Cortex of kidney (tissue), 1 donor: ENCODE measurements at places on chromosomes 16 and 17.

DNA sequence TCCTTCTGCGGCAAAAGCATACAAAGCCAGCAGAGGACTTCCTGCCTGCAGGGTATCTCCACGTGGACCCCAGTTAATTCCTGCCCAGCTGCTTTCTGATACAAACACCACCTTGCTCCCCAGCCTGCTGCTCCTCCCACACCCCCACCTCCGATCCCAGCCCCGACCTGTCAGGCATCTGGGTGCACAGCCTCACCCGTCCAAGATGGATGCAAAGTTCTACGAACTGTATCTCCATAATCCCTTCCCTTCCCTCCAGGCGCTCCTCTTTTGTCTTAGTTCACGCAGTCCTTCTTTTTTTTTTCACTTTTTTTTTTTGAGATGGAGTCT is 15.6 kb upstream of the FOXJ1 start:
- DNase-seq, result no peak

DNA sequence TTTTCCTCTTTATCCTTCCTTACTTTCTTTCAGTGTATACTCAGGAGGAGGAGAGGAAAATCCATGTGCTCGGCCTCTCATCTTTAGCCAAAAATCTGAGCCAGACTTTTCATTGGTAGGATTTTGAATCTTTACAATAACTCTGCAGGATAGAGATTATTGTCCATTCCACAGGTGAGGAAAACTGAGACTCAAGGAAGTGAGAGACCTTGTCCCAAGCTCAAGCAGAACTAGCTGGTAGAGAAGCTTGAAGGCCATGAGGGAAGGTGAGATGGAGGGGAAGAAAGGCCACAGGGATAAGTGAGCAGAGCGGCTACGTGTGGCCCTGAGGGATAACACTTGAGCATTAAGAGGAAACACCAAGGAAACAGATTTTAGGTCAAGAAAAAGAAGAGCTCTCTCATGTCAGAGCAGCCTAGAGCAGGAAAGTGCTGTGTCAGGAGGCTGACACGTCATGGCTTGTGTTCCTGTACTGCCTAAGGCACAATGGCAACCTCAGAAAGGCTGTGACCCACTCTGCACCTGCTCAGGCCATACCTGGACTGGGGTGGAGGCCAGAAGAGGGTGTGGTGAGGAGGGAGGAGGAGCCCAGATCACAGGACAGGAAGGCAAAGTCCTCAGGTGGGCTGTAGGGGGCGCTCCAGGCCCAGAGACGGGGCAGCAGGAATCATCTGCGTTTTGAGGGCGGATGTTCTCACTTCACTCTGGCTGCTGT is 11.9 kb downstream of the MT4 start:
- DNase-seq, result no peak

GRCh38 chr17:15031975-15032374 is 233.2 kb downstream of the PMP22 start:
- DNase-seq, result no peak

DNA sequence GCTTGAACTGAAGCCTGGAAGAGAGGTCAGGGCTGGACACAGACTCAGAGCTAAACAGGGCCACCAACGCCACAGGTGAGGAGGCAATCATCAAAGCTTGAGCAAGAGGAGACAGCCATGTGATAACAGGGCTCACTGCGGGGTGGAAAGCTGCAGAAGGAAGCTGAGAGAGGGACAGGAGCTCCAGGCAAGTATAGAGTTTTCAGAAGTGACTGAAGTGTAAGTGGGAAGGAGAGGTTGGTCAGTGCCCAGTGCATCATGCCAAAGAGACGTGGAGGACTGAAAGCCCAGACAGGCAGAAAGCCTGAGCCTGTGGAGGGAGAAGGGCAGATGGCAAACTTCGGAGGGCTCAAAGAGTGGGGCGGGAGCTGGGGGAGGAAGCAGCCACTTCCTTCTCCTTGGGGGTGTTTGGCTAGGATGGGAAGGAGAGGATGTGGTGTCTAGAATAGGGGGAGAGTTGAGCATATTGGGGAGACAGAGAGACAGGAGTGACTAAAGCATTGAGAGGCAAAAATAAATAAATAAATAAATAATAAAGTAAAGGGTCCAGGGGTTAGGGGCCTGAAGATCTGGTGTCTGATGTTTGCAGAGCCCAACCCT is 2.6 kb downstream of the KIFC3 start:
- DNase-seq, result no peak

DNA sequence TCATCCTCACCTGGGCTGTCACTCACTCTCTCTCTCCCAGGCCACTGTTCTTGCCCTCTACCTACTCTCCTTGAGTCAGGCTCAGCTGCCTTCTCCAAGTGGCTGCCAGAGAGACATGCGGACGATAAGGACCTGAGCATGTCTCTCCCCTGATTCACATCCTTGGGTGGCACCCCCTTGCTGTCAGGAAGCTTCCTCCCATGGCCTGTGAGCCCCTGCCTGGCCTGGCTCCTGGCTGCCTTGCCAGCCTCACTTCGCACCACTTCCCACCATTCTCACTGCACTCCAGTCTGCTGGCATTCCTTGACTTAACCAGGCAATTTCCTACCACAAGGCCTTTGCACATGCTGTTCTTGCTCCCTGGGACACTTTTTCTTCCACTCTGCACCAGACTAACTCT is 2.7 kb upstream of the ALDH3A1 start:
- no peak for DNase-seq

GRCh38 chr16:88857728-88858339 is 907 bp downstream of the TRAPPC2L start:
- DNase-seq, result no peak

DNA sequence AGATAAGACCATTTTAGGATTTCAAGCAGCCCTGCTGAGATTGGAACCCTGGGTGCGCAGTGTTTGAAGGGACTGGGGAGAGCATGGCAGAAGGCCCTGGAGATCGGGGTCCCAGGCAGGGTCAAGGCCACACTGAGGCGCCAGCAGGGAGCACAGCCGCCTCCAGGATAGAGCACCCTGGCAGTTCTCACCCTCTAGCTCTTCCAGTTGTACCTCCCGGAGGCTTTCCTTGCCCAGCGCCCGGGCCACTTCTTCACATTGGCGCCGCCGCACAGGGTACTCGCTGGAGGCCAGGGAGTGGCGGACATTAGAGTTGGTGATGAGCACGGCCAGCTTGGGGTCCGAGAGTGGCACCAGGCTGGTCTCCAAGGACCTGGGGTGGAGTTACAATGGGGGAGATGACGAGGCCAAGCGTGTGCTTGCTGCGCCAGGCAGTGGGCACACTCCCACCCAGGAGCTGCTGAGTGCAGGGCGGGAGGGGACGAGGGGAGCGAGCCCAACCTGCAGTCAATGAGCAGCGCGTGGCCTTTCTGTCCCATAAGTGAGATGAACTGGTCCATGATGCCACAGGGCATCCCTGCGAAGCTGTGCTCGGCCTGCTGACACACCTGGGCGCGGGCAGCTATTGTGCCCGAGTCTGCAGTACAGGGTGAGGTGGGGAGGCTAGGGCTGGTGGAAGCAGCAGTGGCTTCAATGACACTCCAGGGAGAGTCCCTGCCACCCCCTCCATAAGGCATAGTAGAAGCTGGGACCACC is 2.3 kb downstream of the GALK1 start:
- DNase-seq, result no peak

DNA sequence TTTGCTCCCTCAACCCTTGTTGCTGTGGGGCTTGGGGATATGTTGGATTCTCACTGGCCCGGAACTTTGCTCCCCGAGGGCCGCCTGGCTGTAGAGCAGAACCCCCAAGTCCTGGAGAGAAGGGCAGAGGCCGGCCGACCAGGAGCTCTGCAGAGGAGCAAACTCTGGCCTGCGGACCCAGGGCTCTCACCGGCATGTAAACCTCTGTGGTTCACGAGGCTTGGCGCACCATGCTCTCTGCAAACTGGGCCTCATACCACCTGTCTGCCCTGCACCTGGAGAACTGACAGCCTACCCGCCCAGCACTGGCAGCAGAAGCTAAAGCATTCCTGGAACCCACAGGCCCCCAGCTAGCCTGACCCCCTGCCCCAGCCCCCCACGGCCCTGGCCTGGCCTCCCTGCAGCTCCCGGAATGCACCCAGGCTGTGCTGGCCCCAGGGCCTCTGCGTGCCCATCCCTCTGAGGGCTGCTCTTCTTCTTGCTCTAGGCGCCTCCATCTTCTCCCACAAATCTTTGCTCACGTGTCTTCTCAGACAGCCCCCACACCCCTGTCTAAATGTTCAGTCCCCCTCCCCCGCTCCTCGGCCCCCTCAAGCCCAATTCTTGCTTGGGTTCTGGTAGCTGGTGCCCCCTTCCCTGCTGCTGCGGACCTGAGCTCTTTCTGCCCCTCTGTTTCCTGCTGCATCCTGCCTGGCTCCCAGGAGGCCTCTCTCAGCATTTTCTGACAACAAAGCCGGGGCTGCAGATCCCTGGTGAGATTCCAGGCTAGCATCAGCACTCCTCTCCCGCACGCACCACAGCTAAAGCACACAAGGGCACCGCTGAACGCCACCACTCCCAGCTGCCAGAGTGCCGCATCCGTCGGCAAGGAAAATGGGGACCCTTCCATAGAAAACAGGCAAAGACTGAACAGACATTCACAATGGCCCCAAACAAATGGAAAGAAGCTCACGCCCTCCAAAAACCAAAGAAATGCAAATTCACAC is 23.3 kb downstream of the ACTG1 start:
- no peak for DNase-seq

DNA sequence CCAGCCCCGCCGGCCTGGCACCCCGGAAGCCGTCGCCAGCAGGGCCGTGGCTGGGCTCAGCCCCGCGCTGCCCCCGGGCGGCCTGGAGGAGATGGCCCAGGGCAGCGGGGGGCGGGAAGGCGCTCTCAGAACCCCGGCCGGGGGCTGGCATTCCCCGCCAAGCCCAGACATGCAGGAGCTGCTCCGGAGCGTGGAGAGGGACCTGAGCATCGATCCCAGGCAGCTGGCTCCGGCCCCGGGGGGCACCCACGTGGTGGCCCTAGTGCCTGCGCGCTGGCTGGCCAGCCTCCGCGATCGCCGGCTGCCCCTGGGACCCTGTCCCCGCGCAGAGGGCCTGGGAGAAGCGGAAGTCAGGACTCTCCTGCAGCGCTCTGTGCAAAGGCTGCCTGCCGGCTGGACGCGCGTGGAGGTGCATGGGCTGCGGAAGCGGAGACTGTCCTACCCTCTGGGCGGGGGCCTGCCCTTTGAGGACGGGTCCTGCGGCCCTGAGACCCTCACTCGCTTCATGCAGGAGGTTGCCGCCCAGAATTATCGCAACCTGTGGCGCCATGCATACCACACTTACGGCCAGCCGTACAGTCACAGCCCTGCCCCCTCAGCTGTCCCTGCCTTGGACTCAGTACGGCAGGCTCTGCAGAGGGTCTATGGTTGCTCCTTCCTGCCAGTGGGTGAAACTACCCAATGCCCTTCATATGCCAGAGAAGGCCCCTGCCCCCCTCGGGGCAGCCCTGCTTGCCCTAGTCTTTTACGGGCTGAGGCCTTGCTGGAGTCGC is 551 bp downstream of the WDR81 start:
- no peak for DNase-seq

GRCh38 chr17:973053-973452 is 6.5 kb downstream of the NXN start:
- DNase-seq, result no peak

DNA sequence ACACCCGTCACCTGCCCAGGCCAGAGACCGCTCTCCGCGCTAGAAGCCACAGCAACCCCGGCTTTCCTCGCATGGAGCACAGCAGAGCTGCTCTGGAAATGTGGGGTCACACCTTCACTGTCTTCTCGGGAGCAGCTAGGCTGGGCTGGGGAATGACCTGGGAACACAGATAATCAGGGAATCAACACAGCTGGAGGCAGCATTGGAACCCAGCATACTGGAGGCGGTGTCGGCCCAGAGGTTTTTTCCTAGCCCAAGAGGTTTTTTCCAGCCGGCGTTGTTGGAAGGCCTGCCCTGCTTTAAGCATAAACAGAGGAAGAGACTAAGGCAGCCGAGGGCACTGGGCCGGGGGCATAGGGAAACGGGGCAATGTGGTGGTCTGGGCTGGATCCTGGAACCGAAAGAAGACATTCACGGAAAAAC is 791 bp upstream of the PLD6 start:
- no peak for DNase-seq

DNA sequence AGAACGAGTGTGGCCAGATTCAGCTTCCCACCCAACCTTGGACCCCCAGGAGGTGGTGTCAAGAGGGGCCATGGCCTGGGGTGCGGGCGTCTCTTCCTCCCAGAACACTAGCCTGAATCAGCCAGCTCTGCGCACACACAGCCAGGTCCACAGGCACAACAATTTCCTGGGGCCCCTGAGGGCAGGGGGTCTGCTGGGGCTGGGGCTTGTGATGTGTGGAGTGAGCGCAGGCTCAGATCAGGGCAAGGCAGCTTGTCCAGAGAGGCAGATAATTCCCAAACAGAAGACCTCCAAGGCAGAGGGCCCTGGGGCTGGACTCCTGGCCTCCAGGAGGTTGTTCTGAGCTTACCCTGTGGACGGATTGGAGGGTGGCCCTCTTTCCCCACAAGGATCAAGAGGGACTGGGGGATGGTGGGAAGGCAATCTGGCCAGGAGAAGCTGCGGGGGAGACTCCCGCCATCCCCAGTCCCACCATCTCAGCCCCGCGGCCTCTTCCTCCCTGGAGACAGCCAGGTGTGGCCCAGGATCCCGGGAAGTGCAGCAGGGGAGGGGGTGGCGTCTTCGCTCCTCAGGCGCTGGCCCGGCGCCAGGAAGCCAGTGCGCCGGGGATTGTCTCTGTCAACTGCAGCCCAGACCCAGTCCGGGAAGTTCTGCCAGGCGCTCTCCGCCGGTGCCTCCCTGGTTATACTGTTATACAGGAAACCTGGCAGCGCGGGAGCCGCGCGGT is 52.0 kb upstream of the AMZ2 start:
- DNase-seq, result no peak

- no peak for DNase-seq
Measured at GRCh38 chr17:1227917-1228780, 42.1 kb upstream of the BHLHA9 start.

GRCh38 chr17:52136166-52136565 is 22.3 kb downstream of the CA10 start:
- DNase-seq, result no peak

GRCh38 chr17:40995116-40995515 is 1.2 kb upstream of the KRTAP3-3 start:
- no peak for DNase-seq

DNA sequence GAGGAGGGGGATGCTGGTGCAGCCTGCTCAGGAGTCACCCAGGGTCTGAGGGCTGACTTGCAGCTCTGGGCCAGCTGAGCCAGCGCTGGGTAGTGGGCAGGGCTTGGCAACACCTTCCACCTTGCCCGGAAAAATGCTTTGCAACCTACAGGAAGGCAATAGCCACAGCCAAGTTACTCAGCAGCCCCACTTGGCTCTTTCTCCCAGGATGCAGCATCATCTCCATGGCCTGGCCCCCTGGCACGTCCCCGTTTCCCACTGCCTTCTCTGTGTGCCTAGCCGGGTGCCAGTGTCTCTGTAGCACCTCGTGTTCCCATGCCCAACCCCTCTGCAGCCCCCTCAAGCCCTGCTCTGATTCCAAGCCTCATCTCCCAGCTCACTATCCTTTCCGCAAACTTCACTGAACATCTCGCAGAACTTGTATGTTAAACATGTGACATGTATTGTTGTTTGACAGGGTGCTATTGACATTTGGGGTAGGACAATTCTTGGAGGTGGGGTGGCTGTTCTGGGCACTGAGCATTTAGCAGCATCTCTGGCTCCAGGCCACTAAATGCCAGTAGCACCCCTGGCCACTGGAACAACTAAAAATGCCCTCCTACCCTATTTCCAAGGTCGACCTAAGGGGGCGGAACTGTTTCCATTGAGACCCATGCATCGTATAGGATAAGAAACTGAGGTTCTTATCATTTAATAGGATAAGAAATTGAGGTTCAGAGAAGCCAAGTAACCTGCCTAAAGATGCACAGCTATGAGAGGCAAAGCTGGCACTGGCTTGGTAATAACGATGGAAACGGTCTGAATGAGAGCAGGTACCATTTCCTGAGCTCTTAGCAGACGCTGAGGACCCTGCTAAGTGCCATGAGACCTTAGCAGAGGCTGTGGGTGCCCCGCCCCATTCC is 12.2 kb downstream of the DEXI start:
- no peak for DNase-seq
